ENCODE measurements at places on chromosomes 2 and 18.

- DNase-seq = no peak
These were observed 62.6 kb downstream of the TRPM8 start for GRCh38 chr2:233979748-233980147.

- no peak for DNase-seq
These were observed 69.0 kb downstream of the TPO start for GRCh38 chr2:1482253-1482675.

DNA sequence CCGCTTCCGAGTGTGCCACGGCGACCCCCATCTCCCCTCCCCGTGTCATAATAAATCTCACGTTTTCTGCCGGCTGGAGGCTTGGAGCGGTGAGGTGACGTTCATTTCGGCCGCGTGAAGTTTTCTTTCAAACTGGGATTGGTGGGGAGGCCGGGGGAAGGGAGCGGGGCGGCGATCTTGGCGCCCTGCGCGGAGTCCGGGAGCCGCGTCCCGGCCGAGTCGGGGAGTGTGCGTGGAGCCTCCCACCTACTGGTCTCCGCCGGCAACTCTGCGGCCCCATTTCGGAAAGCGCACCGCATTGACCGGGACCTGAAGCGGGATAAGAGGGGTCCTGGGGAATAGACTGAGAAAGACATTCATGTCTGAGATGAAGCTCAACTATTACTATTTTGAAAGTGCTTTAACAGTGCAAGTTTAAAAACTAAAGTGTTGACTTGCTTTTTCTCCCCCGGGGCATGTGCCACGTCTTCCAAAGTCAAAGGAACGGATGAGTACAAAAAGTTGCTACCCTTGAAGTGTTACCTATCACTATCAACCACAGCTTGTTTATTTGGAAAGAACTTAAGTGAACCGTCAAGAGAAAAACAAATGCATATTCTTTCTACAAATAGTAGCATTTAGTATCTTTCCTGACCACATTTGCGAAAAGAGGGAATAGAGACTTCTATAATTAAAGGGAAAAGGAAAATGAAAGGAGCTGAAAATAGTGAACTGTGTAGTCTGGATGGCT lies 818 bp upstream of the IKZF2 start:
- DNase-seq = peak; percentile 83

DNA sequence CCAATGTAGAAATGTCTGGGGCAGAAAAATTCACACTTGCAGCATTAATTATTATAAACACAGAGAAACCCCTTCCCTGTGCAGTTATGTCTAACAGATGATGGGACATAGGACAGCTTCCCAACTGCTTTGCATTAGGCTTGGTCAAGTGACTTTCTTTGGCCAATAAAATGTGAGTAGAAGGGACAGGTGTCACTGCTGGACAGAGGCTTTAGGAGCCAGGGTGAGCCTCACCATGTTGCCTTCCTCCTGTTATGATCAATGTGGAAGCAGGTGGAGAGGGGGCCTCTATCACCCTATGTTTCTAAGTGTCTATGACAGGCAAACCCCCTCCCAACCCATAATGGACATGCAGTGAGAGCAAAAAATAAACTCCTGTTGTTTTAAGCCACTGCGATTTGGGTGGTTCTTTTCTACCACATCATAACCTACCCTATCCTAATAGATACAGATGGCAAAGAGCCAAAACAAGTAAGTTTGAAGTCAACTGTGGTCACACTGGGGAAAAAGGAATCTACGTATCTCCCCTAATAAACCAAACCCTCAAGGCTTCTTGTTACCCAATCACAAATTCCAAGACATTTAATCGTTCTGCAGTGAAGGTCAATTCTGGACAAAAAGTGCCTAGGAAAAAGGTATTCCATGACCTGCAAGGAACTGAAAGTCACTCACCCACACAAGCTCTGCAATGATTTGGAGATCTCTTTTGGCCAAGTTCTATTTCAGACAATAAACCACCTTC lies 28.6 kb upstream of the POU3F3 start:
- DNase-seq = no peak

- DNase-seq = no peak
These were observed 306.1 kb downstream of the ZEB2 start for GRCh38 chr2:144213797-144214196.

- DNase-seq = no peak
These were observed 92.3 kb downstream of the DIS3L2 start for GRCh38 chr2:232053777-232054176.

DNA sequence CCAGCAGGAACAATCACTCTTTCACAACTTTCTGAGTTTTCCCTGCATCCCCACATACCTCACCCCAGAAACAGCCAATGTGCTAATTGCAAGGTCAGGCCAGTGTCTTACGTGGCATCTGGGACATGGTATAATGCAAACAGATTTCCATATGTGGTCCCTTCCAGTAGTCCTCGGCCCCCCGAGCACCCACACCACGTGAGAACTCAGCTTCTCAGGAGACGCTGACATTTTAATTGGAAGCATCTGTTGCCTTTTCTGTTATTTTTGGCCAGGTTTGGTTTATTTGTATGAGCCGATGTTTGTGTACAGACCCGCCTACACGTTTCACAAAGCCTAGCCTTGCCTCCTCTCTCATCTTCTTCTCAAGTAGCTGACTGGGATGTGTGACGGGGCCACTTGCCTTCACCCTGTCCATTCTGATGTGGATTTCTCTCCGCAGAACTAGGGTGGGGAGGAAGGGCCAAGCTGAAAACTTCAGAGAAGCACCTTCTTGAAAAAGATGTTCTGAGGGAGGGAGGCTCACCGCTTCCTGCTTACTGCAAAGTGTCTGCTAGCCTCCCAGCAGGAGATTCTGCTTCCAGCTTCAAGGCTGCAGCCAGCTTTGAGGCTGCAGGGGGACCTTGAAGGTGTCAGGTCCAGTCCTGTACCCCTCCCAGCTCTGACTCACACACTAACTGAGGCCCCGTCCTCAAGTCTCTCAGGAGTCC lies 109.6 kb upstream of the SLC14A2 start:
- DNase-seq = no peak
